Midbrain (tissue), 1 donor: ENCODE measurements at places on chromosomes 5 and 9.

GRCh38 chr9:131046093-131046380 lies 37.1 kb downstream of the LAMC3 start:
- DNase-seq, result no peak

DNA sequence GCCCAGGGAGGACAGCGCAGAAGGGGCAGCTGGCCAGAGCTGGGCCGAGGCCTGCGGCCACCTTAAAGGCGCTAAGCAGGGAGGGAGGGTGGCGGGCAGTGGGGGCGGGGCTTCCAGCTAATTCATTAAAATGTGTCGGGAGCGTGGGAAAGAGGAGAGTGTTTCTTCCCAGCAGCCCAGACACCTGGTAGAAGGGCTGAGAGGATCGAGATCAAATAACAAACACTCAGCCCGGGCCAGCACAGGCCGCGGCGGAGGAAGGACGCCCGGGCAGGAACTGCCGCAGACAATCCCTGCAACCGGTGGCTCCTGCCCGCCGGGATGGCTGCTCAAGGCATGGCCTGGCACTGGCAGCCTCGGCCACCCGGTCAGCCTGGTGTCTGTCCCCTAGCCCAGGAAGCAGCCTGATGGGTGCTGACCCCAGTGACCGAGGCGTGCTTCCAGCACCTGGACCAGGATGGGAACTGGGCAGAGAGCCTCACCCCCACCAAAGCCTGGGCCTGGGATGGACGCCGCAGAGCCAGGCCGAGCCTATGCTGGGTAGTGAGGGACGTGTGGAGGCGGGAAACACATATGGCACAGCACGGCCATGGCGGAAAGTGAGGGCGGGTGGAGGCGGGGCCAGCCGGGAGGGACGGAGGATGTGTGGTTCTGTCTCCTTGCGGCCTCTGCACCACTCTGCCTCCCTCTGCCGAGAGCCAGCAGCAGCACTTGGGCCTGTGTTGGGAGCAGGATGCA lies 3.2 kb upstream of the NRARP start:
- no peak for DNase-seq

DNA sequence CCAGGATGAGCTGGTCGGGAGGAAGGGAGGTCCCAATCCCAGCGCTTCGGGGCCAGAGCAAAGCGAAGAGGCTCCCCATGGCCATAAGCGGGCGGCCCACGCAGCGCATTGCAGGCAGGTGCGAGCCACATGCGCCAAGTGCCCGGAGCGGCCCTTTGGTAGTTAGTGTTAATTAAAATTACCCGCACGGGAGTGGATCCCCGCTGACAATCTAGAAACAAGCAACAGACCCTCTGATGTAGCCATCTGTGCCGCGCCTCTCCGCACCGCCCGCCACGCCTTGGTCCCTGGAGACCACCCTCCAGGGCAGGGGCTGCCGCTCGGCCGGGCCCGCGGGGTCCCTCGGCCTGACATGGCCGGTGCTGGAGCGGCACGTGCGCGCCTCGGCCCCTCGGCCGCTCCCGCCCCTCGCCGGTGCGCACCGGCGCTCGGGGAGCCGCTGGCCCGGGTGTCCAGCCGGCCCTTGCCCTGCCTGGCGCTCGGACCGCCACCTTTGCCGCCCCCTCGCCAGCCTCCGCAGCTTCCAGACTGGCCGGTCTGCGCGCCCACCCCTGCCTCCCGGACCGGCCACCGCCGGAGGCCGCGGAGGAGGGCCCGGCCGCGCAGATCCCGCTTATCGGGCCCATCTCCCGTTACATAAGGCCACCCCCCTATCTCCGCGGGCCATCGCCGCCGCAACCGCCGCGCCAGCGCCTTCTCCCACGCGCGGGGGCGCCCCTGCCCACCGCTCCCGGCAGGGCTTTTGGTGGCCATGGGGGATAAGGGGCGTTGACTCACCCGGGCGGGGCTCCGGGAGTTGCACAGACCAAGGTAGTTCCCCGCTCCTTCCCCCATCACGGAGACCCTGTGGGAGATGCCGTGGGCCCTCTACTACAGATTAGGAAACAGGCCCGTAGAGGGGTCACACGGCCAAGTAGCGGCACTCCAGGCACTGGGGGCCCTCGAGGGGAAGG lies 1.9 kb upstream of the IL13 start:
- no peak for DNase-seq

GRCh38 chr5:172178991-172179989 lies 8.7 kb downstream of the STK10 start:
- no peak for DNase-seq

GRCh38 chr9:131178926-131179325 lies 53.5 kb downstream of the NUP214 start:
- DNase-seq, result no peak

GRCh38 chr9:112848316-112849151 lies 42.1 kb downstream of the SLC46A2 start:
- no peak for DNase-seq

DNA sequence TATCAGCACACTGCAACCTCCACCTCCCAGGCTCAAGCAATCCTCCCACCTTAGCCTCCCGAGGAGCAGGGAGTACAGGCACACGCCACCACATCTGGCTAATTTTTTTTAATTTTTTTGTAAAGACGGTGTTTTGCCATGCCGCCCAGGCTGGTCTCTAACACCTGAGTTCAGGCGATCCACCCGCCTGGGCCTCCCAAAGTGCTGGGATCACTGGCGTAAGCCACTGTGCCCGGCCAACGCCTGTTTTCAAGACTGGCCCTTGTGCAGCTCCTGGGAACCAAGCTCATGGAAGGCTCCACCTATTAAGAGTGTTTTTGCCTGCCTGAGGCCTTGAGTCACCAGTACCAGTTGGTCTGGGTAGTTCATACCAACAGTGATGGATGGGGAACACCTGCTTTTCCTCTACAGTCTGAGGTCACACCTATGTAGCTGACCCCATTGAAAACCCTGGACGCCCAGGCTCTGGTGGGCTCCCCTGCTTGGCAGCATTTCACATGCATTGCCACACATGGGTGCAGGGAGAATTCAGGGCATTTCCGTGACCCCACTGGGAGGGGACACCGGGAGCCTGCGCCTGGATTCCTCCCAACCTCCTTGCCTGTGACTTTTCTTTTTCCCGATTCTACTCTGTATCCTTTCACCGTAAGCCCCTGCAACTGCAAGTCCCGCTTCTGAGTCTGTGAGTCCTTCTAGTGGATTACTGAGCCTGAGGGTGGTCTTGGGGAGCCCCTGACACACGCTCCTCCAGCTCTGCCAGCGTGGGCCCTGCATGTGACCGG lies 63.5 kb downstream of the ZNF354C start:
- DNase-seq, result no peak

DNA sequence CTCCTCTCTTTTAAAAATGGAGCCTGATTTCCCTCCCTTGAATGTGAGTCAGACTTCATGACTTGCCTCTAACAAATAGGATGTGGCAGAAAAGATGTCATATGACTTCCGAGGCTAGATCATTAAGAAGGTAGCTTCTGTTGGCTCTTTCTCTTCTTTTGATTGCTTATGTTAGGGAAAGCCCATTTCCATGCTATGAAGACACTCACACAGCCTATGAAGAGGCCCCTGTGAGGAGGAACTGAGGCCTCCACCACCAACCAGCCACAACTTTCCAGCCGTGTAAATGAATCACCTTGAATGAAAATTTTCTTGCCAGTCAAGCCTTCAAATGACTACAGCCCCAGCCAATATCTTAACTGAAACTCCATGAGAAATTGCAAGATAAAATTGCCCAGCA lies 413.4 kb downstream of the TMEM38B start:
- DNase-seq, result no peak

DNA sequence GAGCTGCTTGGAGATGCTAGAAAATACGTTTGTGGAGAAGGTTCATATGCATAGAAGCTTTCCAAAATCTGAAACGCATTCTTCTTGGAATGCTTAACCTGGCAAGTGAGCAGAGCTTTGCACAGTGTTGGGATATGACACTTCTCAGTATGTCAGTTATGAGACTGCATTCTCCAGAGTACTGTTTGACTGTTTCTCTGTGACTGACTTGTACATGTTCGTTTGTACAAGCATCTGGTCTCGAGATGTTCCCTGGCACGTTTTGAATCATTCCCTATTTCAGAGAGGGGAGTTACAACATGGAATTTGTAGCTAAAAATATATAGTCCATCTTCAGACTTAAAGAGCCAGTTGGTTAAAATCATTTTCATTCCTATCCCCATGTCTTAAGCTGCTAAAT lies 272.4 kb downstream of the ARRDC3 start:
- no peak for DNase-seq

DNA sequence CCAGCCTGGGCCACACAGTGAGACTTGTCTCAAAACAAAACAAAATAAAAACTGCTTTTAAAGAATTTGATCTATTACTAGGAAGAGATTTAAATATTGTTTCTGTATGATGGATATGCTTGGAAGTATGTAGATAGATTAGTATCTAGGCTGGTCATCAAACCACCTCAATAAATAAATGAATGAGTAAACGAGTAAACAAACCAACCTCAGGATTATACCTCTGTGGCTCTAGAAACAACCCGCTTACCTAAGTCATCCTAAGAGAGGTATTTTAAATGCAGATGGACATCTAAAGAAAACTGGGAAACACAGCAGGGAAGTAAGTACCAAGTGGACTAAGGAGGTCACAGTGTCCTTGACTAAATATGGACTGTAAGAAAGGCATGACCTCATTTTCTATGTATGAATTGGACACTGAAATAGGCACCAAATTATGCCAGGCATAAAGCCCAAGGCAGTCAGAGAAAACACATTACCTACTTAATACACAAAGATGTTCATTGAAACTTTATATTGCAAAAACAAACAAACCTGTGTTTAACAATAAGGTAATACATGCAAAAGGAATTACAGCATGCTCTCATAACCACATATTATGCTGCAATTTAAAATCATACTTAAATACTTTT lies 7.3 kb downstream of the ANKH start:
- no peak for DNase-seq

DNA sequence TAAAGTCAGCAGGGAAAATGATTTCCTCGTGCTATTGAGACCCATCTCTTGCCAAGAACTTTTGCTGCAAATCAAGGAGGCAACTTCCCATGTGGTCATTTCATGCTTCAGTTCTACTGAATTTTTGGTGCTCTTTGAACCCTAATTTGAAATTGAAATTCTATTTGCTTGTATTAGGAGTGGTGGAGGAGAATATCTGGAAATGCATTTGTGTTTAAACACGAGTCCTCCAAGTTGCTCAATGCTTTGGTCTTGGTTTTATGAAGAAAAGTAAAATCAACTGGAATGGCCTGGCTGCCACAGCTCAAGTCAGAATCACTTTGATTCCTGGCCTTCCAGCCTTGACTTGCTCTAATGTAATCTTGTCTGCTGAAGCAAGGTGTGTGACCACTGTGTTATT lies 613.2 kb downstream of the TLE1 start:
- no peak for DNase-seq

- DNase-seq, result peak; percentile 77
Measured at GRCh38 chr5:78648359-78649210, at the start of gene LHFPL2. TSS of gene LHFPL2 (minus strand) at chr5:78648772. CDS start at chr5:78510213, 138,559 bp downstream.

DNA sequence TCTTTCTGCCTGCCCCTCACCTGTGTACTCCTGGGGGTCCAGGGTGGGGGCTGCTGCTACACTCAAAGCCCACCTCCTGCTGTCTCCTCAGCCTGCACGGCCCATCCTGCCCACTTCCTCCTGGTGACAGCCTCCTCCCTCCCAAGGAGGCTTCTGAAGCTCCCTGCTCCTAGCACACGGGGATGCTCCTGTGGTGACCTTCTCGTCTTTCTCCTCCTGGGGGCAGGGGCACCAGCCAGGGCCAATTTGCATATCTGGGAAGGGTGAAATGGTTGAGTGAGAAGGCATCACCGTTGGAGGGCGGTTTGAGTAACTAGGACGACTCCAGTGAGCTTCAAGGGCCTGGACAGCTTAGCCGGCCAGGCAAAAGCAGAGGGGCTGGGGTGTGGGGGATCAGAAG lies 51.9 kb upstream of the COL5A1 start:
- DNase-seq, result no peak

DNA sequence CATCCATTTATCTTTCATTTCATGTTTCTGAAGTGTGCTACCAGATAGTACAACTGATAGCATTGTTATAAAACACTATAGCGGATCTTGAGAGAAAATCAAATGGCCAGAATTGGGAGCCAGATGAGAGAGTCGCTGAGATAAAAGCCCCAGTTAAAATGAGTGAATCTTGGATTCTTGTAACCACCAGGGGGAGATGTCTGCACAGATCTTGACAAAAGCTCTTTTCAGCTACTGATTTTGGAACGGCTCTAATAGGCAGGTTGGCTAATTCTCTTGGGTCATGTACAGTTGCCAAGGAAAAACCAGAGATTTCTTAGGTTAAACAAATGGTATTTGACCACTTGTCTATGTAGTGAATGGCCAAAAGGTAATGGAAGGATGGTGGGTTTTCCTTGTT lies 21.7 kb downstream of the F2RL2 start:
- peak; percentile 74 for DNase-seq

GRCh38 chr9:111034898-111035539 lies 3.3 kb downstream of the LPAR1 start:
- DNase-seq, result peak; percentile 24

GRCh38 chr9:136787690-136788400 lies 3.3 kb upstream of the TMEM141 start:
- peak; percentile 81 for DNase-seq

DNA sequence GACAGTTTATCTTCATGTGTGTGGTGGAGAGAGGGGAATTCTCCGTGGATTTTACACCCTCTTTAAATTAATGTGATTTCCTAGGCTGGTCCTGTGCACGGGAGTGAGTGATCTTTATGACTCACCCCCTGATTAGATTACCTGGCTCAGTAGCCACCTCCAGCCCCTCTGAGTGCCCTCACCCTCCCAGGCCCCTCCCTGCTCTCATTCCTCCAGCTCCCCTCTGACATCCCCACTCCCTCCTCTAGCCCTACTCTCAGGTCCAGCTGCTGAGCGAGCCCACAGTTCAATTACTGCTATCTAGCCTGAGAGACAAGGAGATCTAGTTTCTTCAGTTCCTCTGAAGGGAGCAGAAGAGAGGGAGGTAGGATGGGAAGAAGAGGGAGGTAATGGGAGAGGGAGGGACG lies 61.8 kb upstream of the ARAP3 start:
- DNase-seq, result no peak

GRCh38 chr9:15485836-15486666 lies 24.7 kb downstream of the PSIP1 start:
- no peak for DNase-seq

GRCh38 chr5:39850291-39850690 lies 425.5 kb upstream of the DAB2 start:
- no peak for DNase-seq

GRCh38 chr5:107404595-107405374 lies 266.0 kb downstream of the EFNA5 start:
- no peak for DNase-seq

GRCh38 chr5:55973296-55973695 lies 21.5 kb downstream of the IL6ST start:
- no peak for DNase-seq

- DNase-seq, result no peak
Measured at GRCh38 chr9:14348373-14349145, 34.6 kb upstream of the NFIB start.

- no peak for DNase-seq
Measured at GRCh38 chr9:15294604-15295003, 12.4 kb downstream of the TTC39B start.

- no peak for DNase-seq
Measured at GRCh38 chr9:130711469-130711868, 17.9 kb downstream of the EXOSC2 start.
